ENCODE measurements at places on chromosomes 2 and 18. TPM values are rescaled to one million over a fixed set of nuclear protein-coding genes. Genes with fewer than 3 reads are reported as not detected.

ZAP70 gene
- not detected for total RNA-seq

PRKAG3 gene
- not detected for total RNA-seq

MAPK4 gene
- total RNA-seq = not detected

NEB gene
- 0.45 TPM for total RNA-seq

FSHR gene
- total RNA-seq = not detected

GCG gene
- total RNA-seq = not detected

SLC4A3 gene
- total RNA-seq = 0.27 TPM

EVX2 gene
- total RNA-seq = not detected

APOB gene
- 0.27 TPM for total RNA-seq

SOWAHC gene
- total RNA-seq = 2.6 TPM

CFC1 gene
- total RNA-seq = not detected

PLCD4 gene
- 0.85 TPM for total RNA-seq

TMEM237 gene
- 26.3 TPM for total RNA-seq
